ENCODE measurements at places on chromosomes 12 and 14.

GRCh38 chr12:89657066-89657465 lies 51.6 kb downstream of the ATP2B1 start:
- DNase-seq: no peak

DNA sequence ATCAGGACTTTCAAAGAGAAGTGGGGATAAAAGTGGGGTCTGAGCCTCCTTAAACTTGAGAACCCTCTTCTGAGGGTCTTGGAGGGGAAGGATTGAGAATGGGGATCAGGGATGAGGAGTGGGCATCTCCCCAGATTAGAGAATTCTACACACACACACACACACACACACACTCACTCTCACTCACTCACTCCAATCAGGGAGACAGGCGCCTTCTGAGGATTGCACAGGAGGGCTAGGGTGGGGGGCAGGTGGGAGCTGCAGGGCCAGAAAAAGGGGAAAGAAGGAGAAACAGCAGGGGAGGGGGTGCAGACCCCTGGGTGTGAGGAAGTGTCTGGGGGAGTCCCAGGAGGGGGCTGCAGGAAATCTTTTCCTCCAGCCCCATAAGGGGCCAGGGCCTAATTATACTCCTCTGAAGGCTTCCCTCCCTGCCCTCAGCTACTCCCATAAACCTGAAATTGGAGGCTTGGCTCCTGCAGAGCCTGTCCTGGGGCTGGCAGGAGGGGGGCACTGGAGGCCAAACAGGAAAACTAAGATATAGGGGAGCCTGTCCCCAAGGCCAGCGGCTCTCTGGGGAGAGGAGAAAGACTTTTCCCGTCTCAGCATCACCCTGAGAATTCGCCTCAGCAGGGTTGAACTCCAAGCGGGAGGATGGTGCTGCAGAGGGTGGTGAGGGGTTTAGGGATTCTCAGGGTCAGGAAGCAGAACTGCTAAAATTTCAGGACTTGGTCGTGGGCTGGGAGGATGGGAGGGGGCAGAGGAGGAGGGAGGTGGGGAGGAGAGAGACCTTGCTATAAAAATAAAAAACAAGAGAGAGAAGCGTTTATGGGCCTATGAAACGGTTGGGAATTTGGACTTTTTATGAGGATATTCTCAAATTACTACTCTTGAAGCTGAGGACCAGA lies 1.6 kb downstream of the HOXC9 start:
- DNase-seq: no peak

GRCh38 chr14:22039938-22040780 lies 366.5 kb upstream of the OR4E1 start:
- DNase-seq: no peak

DNA sequence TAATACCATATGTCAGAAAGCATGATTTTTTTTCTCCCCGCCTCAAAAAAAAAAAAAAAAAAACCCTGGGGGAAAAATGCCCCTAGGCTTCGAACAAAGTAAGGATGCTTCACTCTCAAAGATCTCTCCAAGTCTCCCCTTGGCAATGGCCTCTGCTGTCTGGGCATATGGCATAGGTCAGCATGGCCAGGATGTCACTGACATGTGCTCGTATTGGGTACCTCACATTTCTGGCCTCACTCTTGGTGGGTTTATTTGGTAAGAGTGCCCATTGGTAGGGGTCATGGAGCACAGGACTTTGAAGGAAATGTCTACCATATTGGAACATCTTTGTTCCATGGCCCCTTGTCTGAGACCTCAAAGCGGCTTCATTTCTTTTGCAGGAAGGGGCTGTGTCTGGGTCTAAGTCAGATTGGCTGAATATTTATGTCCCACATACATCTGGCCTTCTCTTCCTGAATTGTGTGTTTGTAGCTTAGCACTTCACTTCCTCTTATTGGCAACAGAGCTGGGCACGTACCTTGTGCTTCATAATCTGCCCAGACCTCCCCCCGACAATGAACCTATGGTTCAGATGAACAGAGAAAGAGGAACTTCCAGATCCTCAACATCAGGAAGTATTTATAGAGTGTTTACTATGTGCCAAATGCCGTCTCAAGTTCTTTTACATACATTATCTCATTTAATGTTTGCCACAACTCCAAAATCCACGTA lies 36.3 kb upstream of the OAS1 start:
- DNase-seq: peak; percentile 61

GRCh38 chr12:45732250-45732649 lies 2.7 kb downstream of the ARID2 start:
- DNase-seq: peak; percentile 73

DNA sequence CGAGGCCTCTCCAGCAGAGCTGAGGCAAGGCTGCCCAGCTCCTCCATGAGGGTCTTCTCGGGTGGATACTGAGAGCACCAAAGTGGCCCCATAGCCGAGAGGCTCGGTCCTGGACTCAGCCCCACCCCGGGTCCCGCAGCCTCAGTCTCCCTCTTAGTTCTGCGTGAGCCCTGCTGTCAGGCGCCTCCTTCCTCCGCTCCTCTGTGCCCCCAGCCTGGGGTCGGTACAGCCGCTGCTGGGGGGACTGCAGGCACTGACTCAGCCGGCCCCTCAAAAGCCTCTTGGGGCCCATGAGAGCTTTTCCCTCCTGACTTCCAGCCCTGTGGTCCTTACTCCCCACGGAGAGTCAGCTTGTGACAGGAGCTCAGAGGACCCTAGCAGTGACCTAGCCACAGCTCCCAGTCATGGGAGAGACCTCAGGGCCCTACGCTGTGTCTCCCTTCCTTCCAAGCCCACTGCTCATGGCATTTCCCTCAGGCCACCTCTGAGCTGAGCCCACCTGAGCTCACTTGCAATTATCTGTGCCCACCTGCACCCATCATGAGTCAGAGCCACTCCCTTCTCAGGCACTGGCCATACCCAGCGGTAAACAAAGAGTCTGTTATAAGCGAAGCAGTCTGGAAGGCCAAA lies 295.0 kb upstream of the RTL1 start:
- no peak for DNase-seq

- no peak for DNase-seq
Measured at GRCh38 chr12:92271341-92271740, 125.7 kb upstream of the BTG1 start.

DNA sequence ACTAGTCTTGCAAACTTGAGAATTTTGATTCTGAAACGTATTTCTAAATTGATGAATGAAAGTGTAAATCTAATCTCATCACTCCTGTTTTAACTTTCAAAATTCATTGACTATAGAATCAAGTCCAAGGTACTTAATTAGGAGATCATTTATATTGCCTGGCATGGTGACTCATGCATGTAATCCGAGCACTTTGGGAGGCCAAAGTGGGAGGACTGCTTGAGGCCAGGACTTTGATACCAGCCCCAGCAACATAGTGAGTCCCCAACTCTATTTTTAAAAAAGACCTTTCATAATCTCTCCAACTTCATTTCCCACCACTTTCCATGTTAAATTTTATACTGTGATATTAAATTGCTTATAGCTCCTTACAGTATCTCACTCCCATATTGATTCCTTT lies 3.0 kb upstream of the MIPOL1 start:
- DNase-seq: no peak

DNA sequence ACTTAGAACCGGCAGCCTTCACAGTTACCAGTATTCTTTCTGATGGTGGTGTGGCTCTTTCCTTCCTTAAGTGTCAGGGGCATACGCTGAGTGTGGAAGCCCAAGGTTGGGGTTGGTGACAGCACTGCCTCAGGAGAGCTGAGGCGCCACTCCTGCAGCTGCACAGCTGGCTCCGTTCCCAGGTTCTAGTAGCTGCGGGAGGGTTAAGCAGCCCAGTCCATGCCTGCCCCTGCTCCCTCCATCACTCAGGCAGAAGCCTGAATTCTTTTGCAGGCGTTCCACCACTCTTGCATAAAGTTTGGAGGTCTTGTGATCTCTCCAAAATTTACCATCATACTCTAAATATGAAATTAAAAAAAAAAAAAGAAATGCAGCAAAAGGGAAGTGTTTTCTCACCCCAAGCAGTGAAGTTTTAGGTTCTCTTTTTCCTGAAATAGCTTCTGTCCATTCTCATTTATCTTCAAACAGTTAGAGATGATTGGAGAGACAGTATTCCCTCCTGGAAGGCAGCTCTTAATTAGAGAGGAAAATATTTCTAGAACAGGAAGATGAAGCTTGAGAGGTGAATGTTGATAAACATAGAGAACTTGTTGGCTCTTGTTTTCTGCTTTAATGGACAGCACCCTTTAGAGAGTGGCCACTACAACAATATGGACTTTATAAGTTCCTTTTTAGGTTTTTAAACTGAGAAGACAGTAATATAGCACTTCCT lies 136.1 kb downstream of the FGD4 start:
- peak; percentile 97 for DNase-seq

DNA sequence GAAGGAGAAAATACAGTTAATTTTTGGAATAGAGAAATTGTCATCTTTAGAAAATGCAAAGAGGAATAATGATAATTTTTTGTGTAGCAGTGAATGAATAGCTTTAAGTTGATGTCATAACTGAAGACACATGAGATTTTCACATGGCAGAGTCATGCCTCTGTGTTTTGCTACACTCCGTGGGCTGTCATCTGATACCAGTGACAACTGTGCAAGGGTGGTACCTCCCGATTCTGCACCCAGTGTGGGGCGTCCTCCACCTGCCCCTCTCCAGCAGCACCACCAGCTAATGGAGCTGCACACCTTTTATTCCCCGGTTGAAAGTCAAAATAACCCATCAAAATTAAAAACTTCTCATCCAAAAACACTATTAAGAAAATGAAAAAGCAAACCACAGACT lies 47.2 kb downstream of the ANKRD9 start:
- no peak for DNase-seq

- peak; percentile 58 for DNase-seq
Measured at GRCh38 chr12:87995581-87996178, 33.5 kb downstream of the C12orf50 start.

DNA sequence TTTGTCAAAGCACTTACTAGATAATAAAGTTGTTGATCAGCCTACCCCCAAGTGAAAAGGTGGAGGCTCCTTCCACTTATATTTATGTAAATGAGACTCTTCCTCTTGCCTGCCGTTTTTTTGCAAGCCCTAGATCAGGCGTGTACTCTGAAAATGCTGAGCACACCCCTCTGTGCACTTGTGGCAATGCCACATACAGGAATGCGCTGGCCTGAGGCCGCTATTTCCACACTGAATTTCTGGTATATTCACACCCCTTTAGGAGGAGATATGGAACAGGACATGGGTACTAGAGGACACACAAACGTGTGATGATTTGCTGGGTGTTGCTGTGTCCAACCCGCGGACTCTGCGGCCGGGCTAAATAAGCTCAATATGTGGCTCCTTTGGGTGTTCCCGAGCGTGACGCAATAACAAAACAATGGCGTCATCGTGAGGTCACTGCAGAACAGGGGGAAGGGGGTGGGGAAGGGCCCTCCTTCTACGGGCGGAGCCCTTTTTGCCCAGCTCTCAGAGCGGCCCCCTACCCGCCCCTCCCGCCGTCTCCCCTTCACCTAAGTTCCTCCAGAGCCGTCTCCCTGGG lies 554 bp upstream of the TSPAN31 start:
- DNase-seq: peak; percentile 84

GRCh38 chr12:119540476-119540875 lies 53.1 kb upstream of the TMEM233 start:
- no peak for DNase-seq

GRCh38 chr14:60064491-60065072 lies 27.1 kb upstream of the PCNX4 start:
- no peak for DNase-seq

DNA sequence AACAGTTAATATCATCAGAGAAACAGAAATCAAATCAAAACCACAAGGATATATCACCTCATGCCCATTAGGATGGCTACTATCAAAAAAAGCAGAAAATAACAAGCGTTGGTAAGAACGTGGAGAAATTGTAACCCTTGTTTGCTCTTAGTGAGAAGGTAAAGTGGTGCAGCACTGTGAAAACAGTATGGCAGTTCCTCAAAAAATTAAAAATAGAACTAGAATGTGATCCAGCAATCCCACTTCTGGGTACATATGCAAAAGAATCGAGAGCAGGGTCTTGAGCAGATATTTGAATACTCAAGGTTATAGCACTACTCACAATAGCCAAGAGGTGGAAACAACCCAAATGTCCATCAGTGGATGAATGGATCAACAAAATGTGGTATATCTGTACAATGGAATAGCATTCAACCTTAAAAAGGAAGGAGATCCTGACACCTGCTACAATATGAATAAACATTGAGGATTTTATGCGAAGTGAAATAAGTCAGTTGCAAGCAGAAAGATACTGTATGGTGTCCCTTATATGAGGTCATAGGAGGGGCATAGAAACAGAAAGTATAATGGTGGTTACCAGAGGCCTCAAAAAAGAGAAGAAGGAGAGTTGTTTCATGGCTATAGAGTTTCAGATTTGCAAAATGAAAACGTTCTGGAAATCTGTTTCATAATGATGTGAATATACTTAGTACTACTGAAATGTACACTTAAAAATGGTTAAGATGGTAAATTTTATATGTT lies 131.0 kb upstream of the EEA1 start:
- peak; percentile 22 for DNase-seq

DNA sequence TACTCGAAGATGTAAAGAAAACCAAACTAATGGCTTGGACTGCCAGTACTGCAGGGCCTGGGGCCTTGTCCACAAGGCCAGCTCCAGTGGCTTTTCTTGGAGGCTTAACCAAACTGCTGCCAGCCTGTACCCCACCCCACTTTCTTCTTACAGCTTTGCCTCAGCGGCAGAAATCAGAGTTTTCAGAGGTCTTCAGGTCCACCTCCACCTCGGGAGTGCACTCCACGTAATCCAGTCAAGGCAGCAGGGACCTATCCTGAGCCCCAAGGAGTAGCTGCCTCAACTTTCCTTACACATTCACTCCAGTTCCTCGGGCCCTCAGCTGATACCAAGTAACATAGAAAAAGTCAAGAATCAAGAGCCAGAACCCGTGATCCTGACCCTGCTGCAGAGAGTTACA lies 19.6 kb downstream of the PRMT8 start:
- DNase-seq: no peak

- no peak for DNase-seq
Measured at GRCh38 chr12:119178544-119179334, at the start of gene HSPB8. HSPB8 (plus strand) TSS chr12:119178931; CDS start chr12:119179313, 382 bp downstream.

DNA sequence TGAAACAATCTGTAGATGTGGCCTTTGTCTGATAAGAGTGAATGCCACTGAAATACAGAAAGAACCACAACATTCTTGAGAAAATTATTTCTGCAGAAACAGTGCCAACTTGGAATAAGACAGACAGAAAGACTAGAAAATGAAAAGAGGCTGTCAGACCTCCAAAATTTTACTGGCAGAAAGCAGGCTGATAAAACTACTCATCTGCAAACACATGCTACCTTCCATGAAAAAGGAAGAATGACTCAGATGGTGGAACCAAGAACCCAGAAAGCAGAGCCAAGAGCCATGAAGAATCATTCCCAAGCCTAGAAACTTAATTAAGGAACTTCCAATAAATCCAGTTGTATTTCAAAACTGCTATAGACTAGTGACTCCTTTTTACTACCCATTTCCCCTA lies 31.9 kb upstream of the OSBPL8 start:
- DNase-seq: no peak

GRCh38 chr14:35573911-35574310 lies 39.9 kb downstream of the INSM2 start:
- DNase-seq: no peak

- no peak for DNase-seq
Measured at GRCh38 chr12:10171973-10172728, at the start of gene OLR1. OLR1 (minus strand) TSS chr12:10172132; CDS start chr12:10172077, 55 bp downstream.

GRCh38 chr12:19915392-19916195 lies 452.7 kb upstream of the PDE3A start:
- DNase-seq: no peak

GRCh38 chr14:70183991-70184390 lies 4.8 kb downstream of the SLC8A3 start:
- peak; percentile 6 for DNase-seq

- DNase-seq: no peak
Measured at GRCh38 chr12:67501362-67501761, 147.2 kb upstream of the DYRK2 start.
